CD4-positive, alpha-beta T cell treated with Interleukin-21 for 1 hour (primary cell): ENCODE measurements at places on chromosomes 13 and 19.

DNA sequence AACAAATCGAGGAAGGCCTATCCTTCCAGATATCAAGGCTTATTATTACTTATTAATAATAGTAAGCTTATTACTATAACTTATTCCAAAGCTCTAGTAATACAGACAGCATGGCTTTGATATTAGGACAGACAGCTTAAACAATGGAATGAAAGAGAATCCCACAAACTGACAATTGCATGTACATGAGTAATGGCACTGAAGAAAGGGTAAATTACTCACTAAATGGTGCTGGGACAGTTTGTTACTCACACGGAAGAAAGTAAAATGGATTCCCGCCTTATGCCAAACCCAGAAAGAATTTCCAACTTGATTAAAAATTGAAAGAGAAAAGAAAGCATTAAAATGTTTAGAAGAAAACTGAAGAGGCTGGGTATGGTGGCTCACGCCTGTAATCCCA lies 60.3 kb downstream of the MIPEP start:
- DNase-seq: no peak

DNA sequence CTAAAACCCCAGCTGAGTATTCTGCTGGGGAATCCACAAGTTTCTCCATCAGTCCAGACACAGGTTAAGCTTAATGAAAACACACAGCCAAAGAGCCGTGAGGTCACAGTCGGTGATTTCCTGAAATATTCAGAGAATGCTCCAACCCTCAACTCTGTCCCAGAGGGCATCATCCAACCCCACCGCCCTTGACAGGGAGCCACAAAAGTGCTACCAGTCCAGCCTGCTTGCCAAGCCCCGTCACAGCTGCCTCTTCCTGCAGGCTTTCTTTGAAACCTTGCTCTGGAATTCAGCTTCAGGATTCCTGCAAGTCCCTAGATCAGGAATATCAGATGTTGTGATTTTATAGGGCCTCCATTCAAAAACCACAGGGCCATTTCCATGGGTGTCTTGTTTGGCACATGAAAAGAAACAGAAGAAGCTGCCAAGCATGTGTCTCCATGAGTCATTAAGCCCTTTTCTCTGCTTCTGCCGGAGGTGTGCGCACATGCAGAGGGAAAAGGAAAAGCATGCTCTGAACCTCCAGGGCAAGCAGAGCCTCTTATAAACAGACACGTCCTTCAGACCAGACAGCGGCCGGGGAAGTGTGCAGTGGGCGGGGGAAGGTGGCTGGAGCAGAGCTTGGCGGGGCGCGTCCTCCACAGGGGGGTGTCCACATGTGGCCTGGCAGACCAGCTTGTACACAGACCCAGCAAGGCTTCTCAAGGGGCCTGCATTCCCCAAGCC lies 164.7 kb downstream of the KATNAL1 start:
- DNase-seq: peak; percentile 31

DNA sequence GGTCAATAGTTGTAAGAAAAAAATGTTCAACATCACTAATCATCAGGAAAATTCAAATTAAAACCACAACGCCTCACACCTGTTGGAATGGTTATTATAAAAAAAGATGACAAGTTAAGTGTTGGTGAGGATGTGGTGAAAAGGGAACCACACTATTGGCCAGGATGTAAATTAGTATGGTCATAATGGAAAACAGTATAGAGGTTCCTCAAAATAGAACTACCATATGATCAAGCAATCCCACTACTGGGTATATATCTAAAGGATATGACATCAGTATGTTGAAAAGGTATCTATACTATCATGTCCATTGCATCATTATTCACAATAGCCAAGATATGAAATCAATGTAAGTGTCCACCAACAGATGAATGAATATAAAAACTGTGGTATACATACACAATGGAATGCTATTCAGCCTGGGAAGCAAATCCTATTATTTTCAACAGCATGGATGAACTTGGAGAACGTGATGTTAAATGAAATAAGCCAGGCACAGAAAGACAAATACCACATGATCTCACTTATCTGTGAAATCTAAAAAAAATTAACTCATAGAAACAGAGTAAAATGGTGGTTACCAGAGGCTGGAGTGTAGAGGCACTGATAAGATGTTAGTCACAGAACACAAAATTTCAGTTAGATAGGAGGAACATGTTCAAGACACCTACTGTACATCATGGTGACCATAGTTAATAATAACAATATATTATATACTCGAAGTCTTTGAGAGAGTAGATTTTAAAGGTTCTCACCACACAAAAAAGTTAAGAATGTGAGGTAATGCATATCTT lies 56.6 kb downstream of the TBC1D4 start:
- DNase-seq: no peak

GRCh38 chr13:64506246-64506645 lies 2723.9 kb downstream of the PCDH9 start:
- DNase-seq: no peak

DNA sequence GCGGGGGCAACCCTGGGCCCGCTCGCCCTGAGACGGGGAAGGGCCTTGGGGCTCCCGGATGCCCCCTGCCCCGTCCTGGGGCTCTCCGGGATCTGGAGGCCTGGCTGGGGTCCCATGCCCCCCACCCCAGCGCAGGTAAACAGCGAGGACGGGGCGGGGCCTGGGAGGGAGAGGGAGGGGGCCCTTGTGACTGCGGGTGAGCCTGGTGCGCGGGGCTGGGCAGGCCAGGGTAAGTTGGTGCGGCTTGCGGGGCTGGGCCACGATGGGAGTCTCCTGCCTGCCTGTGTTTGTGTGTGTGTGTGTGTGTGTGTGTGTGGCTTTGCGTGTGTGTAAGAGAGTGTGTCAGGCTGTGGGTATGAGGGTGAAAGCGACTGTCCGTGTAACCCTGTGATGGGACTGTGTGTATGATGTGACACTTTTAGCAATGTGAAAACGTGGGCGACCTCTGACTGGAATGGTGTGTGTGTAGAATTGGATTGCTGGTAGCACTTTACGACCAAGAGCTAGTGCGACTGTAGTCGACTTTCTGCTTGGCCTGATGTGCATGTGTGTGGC lies 426 bp downstream of the KLC3 start:
- peak; percentile 9 for DNase-seq

- DNase-seq: no peak
Observed at GRCh38 chr19:6793411-6793810, 20.9 kb downstream of the VAV1 start.

DNA sequence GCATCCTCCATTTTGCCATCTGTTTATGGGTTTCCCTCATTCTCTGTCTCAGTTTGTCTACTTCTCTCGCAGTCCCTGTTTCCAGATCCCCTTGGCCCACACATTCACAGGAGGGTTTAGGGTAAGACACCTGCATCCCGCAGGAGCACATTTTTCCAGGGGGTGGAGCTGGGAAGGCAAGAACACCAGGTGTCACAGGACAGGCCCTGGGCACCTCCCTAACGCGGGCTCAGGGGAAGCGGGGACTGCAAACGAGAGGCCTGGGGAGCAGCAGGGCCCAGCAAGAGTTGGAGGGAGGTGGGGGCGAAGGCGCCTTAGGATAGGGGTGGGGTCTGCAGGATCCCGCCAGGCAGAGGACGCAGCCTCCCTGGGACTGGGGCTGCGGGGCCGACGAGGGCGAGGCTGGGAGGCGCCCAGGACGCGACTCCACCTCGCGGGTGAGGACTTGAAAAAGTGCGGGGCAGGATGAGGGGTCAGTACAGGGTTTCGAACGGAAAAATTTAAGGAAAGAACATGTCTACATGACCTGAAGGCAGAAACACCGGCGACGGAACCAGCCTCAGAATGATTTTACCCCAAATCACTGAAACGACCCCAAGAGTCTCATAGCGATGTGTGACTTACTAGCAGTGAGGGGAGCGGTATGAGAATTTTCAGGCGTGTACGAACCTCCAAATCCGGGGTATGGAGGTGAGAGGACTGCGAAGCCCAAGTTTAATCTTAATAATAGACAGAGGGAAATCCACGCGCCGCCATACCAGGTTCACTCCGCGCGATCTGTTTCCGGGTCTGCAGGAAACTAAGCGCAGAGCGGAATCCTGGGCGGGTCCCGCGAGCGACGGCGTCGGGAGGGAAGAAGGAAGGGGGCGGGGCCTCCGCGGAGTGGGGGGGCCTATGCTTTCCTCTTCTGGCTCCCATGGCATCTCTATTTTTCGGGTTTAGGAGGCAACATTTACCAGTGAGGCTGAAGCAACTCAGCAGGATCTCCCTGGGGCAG lies 7.1 kb upstream of the ERVV-2 start:
- DNase-seq: no peak

- no peak for DNase-seq
Observed at GRCh38 chr13:27851096-27851850, 59.0 kb downstream of the GSX1 start.

DNA sequence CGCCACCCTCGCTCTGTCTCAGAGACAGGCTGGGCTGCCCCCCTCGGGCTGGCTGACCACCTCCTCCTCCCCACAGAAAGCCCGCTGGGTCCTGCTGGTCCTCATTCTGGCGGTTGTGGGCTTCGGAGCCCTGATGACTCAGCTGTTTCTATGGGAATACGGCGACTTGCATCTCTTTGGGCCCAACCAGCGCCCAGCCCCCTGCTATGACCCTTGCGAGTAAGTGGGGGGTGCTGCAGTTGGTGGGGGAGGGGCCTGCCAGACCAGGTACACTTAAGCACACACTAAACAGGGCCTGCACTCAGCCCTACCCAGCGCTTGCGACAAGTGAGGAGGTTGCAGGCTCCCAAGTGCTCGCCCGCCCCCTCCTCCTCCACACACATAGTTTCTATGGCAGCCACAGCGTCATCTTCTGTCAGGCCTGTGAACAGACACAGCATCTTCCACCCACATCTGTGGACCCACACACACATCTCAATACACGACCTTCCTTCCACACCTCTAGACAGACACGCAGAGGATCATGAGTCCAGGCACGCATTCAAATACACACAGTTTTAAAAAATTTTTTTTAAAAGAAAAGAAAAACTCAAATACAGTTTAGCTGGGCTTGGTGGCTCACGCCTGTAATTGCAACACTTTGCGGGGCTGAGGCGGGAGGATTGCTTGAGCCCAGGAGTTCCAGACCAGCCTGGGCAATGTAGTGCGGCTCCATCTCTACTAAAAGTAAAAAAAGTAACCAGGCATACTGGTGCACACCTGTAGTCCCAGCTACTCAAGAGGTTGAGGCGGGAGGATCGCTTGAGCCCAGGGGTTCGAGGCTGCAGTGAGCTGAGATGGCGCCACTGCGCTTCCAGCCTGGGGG lies 18.4 kb downstream of the PLD3 start:
- no peak for DNase-seq

- DNase-seq: no peak
Observed at GRCh38 chr19:29479941-29480340, 45.9 kb upstream of the VSTM2B start.

- peak; percentile 43 for DNase-seq
Observed at GRCh38 chr19:40365613-40366401, 17.3 kb downstream of the PLD3 start.

GRCh38 chr19:9615844-9616243 lies 5.2 kb downstream of the ZNF561 start:
- DNase-seq: no peak

GRCh38 chr13:94259984-94260383 lies 219.5 kb downstream of the DCT start:
- no peak for DNase-seq

DNA sequence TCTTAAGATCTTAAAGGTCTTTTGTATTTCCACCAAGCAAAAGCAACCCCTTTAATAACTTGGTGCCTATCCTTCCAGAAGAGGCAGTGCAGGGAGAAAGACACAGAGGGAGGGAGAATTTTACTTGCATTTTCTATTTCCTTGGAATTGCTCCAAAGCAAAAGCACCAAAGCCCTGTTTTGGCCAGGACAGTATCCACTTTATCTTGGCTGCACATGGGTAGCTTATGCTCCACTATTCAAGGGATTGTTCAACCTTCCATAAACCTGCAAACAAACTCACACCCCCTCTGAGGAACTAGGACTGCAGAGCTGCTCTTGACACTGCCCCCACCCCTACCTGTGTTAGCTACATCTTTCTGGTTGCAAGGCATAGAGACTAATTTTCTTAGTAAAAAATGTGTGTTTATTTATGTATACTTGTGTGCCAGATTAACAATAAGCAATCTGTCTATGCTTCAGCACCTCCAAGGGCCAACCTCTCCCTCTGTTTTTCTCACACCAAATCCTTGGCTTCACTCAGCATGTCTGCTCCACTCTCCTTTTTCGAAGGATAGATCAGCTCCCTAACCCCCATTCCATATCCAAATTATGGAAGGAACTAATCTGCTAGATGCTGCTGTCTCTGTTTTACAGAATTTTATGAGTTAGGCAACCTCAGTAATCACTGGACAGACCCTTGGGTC lies 68.1 kb upstream of the KLF12 start:
- DNase-seq: no peak

DNA sequence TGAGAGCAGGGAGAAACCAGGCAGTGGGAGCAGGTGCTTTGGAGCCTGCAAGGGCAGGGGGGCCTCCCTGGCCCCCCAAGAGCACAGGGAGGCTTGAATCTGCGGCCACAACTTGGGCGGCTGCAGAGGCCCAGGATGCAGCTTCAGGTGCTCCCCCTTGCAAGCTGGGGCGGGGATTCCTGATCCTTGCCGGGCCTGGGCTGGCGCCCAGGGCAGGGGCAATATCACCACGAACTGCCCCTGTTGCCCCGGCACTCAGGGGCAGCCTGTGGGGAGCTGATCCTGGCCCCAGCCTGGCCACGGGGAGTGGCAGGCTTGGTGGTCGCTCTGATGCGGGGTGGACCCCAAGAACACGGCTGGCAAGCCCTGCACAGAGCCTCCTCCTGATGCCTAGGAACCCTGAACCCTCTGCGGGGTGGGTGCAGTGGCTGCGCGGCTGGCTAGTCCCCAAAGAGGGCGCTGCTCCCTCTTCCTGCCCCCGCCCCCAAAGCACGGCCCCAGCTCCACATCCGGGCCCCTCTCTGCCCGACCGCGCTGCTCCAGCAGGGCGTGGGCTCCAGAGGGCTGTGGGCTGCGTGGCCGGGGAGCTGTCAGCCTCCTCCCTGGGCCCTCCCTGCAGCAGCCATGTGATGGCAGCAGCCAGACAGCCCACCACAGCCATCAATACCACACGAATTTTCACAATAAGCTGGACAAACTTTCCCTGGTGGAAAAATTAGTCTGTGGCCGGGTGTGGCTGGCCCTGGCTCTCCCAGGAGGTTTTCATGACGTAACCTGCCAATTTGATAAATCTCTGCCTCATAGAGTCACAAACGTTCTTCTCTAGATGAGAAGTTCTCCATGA lies 21.0 kb downstream of the TNFSF9 start:
- peak; percentile 72 for DNase-seq

DNA sequence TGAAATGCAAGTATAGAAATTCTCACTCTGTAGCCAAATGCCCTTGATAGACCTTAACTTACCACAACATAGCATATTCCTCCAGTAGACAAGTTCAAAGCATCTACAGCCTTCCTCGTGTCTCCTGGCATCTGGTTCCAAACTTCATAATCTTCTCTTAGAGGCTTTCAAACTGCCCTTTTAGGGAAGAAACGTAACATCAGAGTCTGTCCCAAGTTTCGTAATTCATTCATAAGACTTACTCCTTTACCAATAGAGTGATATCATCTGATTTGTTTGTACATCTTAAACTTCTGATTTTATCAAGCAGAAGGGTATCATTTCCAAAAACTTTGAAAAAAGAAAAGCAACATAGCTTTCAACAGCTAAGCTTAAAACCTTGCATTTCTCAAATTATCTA lies 137.4 kb downstream of the SPRY2 start:
- no peak for DNase-seq

- no peak for DNase-seq
Observed at GRCh38 chr19:22602631-22603272, 31.4 kb upstream of the ZNF492 start.
